ENCODE measurements at places on chromosomes 11 and 22.

GRCh38 chr11:32890843-32891656 lies 1.6 kb upstream of the QSER1 start:
- peak; percentile 54 for DNase-seq

- no peak for DNase-seq
Observed at GRCh38 chr11:34613552-34614056, 7.3 kb upstream of the EHF start.

DNA sequence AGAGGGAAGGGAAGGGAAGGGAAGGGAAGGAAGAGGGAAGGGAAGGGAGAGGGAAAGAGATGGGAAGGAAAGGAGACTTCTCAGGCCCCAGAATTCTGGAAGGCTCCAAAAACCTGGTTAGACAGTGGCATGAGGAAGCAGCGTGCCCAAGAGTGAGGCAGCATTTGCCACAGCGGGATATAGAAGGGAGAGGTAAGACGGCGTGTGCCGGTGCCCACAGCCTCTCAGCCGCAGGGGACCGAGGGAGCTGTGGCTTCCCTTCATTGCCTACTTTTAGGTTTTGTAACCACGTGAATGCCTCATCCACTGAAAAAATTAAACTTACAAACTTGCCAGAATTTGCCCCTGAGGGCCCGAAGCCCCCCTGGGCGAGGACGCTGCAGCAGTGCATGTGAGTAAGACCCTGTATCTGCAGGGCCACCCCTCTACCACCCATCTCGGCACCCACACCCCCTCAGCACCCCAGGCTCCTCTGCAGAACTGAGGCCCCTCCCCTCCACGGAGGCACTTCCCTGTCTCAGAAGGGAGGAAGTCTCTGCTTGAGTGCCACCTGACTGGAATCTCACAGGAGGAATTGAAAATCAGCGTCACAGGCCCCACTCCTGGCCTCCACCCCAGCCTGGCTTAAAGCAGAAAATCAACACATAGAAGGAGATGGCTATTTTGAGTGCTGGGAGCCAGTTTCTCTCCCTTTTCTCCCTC lies 58.1 kb downstream of the LINC01488 start:
- DNase-seq, result no peak

- DNase-seq, result no peak
Observed at GRCh38 chr11:1854949-1855885, 2.3 kb downstream of the LSP1 start.

DNA sequence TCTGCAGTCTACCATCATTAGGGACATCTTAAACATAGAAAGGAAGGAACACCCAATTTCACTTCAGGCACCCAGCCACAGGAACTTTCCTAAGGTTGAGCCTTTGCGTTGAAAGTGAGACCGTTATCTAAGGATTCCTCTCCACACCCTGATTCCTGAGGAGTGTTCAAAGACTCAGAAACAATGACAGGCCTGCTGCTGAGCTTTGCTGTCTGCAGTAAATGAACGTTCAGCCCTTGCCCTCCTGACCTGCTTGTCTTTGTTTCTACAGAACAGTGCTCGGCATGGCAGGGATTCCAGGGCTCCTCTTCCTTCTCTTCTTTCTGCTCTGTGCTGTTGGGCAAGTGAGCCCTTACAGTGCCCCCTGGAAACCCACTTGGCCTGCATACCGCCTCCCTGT lies 7.0 kb downstream of the PRSS23 start:
- no peak for DNase-seq

DNA sequence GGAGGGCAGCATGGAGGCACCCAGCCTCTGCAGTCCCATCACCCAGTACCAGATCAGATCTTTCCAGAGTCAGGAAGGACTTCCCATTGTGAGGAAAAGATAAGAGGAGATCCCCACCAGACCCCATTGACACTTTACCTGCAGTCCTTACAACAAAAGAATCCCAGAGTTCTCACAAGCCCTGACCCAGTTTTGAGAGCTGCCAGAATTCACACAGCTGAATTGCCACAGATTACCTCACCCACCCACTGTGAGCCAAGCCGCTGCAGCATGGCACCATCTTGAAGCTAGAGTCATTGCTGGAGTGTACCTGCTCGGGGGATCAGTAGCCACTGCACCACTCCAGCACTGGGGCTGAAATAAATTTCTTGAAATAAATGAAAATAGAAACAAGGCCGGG lies 91.8 kb upstream of the UBASH3B start:
- DNase-seq, result no peak

DNA sequence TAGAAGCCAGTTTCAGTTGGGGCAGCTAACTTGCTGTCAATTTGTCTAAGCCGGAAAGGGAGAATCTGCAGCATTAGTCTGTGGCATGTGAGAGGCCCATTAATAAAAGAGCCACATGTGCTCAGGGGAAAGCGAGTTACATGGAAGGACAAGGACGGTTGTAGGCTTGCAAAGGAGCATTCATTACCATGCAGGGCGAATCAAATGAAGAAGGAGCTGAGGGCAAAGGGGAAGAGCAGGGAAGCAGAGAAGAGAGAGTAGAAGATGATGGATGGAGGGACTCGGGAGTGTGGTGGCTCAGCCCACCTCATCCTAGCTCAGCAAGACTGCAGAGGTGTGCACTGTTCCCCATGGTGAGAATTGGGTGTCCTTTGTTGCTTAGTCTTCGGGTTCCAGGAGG lies 152.7 kb upstream of the TBCEL start:
- no peak for DNase-seq

DNA sequence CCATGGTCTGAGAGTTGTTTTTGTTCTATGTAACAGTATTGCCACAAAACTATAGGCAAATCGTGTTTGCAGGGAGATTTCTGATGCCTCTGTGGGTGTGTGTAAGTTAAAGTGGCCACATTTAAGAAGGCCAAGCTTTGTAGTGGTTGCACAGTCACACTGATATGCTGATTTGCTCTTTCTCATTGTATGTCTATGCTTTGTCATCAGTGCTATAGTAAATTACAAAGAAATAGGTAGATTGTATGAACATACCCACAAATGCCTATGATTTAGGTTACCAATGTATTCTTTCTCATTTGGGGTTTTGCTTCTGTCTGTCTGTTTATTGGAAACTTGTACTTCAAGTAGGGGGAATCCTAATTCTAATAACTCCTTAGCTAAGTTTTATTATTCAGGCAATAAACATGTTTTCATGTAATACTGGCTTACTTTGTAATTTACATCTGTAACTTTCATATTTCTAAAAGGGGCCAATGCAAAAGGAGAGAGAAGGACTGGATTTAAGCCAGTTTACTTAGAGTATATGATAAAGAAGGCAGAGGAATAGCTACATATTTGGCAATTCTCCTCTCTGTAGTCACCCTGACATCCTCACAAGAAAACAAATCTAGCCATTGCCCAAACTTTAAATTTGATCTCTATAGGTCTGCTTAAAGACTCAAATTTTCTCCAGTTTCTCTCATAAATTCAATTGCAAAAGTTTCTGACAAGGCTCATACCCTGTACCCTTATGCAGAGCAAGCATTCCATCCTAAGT lies 2.0 kb downstream of the FIBIN start:
- DNase-seq, result no peak

DNA sequence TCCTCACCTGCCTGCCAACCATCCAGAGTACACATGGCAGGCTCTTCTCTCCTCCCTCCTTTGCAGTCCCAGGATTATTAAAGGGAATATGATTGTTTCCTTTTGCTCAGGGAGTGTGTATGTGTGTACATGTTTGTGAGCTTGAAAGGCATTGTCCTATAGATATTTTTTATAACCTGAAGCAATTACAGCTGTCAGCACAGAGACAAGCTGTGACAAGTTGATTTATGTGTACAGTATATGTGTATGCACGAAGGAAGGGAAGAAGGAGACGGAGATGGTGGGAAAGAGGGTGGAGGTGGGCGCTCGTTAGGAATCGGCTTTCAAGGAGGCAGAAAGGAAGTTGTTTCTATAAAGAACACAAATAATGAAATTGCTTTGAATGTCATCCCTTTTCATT lies 537.0 kb downstream of the NTM start:
- DNase-seq, result no peak

DNA sequence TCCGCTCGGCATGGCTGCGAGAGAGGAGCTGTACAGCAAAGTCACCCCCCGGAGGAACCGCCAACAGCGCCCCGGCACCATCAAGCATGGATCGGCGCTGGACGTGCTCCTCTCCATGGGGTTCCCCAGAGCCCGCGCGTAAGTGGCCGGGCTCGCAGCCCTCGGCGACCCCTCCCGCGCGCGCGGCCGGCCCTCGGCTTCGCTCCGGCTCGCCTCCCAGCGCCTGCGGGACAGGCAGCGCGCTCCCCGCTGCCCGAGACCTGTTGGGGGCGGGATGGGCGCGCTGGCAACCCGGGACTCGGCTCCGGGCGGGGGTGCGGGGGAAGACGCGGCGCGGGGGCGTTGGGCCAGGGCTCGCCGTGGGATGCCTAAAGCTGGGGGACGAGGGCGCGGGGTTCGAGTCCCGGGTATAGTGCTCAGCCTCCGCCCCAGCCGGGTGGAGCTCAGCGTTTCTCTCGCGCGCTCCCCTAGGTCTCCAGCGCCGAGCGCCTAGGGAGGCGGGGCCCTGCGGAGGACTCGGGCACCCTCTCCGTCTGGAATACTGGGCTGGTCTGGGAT lies 630 bp downstream of the UBASH3B start:
- DNase-seq, result no peak

- DNase-seq, result no peak
Observed at GRCh38 chr11:8333376-8333775, 69.7 kb upstream of the LMO1 start.

GRCh38 chr11:86214710-86215109 lies 29.8 kb upstream of the EED start:
- DNase-seq, result no peak

DNA sequence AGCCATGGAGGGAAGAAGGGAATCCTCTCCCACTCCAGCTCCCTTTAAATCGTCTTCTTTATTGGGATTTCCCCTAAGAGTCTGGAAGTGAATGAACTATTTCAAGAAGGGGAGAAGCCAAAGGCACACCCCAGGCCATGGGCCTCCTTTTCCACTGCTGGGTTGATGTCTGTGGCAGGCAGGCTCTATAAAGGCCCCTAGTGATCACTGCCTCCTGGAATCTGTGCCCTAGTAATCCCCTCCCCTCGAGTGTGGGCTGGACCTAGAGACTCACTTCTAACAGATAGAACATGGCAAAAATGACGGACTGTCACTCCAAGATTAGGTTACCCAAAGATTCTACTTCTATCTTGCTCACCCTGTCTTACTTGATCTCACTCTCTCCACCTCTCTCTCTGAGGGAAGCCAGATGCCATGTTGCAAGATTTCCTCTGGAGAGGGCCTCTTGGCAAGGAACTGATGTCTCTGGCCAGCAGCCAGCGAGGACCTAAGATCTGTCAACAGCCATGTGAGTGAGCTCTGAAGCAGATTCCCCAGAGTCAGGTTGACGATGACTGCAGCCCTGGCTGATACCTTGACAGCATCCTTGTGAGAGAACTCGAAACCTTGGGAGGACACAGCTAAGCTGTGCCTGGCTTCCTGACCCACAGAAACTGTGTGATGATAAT lies 444.8 kb downstream of the SOX6 start:
- DNase-seq, result no peak

- DNase-seq, result no peak
Observed at GRCh38 chr11:44243595-44244343, 66.2 kb downstream of the ALX4 start.

GRCh38 chr22:44758344-44758973 lies 6.1 kb downstream of the ARHGAP8 start:
- peak; percentile 47 for DNase-seq

- no peak for DNase-seq
Observed at GRCh38 chr11:112651386-112651785, 309.8 kb upstream of the NCAM1 start.

GRCh38 chr11:617199-617911 lies 1.6 kb upstream of the IRF7 start:
- no peak for DNase-seq

DNA sequence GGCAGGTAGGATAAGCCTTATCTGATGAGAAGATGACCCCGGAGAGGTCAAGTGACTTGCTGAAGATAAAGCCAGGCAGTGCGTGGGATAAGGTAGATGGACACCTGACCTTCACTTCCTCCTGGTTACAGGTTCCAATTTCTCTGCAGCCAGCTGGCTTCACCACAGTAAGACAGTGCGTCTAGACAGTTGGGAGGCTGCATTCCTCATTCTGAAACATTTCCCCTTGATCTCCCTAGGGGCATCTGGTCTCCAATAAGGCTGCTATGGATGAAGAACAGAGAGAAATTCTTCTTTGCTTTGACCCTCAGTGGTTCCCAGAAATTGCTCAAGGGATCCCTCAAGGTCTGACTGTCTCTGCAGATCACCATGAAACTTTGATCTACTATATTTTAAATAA lies 211.3 kb downstream of the MYO18B start:
- no peak for DNase-seq

Measured in SHP77 (cell line).